ENCODE measurements at places on chromosomes 12 and 14.

GRCh38 chr12:10033783-10034545 lies 3.5 kb downstream of the CLEC9A start:
- H3K4me1 ChIP-seq, result no peaks in the 10 kb centered on the region
- H3K36me3 ChIP-seq, result no peaks in the 10 kb centered on the region
- DNase-seq, result no peak
- H3K27ac ChIP-seq, result no peak overlapping the region

DNA sequence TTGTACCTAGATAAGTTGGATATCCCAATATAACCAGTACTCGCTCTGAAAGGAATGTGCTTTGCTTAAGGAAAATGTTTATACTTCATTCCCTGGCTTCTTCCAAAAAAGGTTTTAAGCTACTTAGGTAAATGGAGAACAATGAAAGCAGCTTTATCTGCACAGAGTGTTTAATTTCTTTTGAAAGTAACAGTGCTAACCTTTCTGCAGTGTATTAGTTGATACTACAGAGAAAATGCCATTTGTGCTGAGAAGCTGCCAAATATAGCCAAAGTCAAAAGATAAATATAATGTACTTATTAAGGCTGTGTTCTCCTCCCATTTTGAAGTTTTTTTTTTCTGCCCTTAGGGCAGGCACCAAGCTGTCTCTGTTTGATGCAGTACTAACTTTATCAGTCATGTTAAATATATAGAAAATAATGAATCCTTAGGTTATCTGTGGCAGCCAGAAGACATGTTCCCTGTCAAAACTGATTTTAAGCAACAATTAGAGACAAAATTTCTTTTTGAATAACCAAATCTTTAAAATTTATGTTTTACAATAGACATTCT lies 145.4 kb upstream of the KITLG start:
- H3K4me1 ChIP-seq, result no peaks in the 10 kb centered on the region
- DNase-seq, result no peak

DNA sequence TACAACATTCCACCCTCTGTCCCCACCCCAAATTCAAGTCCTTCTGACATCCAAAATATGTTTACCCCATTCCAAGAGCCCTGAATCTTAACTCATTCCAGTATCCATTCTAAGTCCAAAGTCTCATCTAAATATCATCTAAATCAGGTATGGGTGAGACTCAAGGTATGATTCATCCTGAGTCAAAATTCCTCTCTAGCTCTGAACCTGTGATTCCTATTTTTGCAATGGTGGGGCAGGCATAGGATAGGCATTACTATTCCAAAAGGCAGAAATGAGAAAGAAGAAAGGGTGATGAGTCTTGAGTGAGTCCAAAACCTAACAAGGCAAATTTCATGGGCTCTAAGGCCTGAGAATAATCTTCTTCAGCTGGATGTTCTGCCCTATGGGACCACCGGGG lies 140.3 kb upstream of the FAR2 start:
- no peaks in the 10 kb centered on the region for H3K36me3 ChIP-seq
- no peak overlapping the region for H3K4me3 ChIP-seq

DNA sequence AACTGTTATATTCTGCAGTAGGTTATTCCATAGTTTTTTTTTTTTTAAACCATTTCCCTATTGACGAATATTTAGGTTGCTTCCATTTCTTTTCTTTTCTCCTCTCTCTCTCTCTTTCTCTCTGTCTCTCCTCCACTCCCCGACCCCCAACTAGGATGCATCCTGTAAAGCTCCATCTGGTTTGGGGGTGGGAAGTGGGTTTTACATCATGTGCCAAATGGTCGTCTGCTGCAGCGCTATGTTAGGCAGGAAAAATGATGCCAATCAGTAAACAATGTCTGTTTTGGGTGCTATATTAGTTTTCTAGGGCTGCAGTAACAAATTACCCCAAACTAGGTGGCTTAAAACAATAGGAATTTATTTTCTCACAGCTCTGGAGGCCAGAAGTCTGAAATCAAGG lies 465.0 kb downstream of the AACS start:
- no peak for DNase-seq
- no peak overlapping the region for H3K27ac ChIP-seq
- no peaks in the 10 kb centered on the region for H3K36me3 ChIP-seq
- H3K4me3 ChIP-seq, result no peak overlapping the region
- H3K4me1 ChIP-seq, result no peaks in the 10 kb centered on the region

- H3K27me3 ChIP-seq, result no peaks in the 10 kb centered on the region
- no peak for DNase-seq
- no peak overlapping the region for H3K4me3 ChIP-seq
- no peak overlapping the region for H3K27ac ChIP-seq
- no peaks in the 10 kb centered on the region for H3K36me3 ChIP-seq
Measured at GRCh38 chr12:25189656-25190055, 5.3 kb downstream of the DNAI7 start.

DNA sequence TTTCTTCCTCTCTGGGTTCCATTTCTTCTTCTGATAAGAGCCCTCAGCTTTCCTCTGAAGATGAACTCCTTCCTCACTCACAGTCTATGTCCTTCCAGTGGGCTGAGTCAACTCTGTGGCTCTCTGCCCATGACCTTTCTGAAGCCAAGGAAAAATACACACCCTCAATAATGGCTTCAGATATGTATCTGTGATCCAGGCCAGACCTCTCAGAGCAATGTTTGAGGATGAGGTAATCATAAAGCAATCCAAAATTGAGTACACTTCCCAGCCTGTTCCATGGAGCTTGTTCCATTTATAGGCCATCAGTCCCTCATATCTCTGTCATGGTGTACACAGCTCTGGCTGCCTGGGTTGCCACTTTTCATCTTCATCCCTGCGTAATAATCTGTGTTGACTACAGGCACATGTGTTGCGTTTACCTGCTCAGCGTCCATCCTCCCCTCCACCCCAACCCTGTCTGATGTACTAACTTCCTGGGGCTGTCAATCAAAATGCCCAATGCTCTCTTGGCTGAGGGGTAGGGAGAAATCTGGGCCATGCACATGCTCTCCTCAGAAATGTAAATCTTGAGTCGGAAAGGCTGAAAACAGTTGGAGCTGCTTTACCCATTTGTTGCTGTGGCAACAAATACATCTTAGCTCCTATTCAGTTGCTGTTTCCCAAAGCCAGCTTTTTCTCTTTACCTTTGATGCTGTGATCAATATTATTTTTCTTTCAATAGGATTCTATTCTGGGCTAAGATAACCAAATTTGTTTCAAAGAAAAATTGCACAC lies 377.8 kb upstream of the TMEM132C start:
- H3K4me3 ChIP-seq, result no peak overlapping the region
- no peak overlapping the region for H3K27ac ChIP-seq
- DNase-seq, result no peak
- H3K36me3 ChIP-seq, result no peaks in the 10 kb centered on the region
- H3K27me3 ChIP-seq, result no peaks in the 10 kb centered on the region

GRCh38 chr12:106867651-106868050 lies 88.1 kb upstream of the TMEM263 start:
- H3K4me3 ChIP-seq, result no peak overlapping the region

- no peaks in the 10 kb centered on the region for H3K36me3 ChIP-seq
- DNase-seq, result no peak
- H3K4me3 ChIP-seq, result no peak overlapping the region
Measured at GRCh38 chr12:98999559-98999958, 354.5 kb downstream of the APAF1 start.

DNA sequence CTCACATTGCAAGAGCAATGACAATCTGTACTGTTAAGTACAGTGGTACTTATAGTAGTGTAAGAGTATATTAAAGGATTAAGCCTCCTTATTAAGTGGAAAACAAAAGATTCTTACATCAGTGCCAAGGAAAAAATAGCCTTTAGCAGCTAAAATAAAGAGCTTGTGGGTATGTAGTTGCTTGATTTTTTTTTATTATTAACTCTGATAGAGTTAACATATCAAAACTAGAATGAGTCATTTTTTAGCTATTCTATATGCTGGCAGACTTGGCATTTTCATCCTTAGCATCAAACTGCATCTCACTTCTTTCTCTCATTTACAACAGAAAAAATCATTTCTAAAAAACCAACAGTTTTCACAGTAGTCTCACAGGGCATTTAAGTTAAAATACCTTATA lies 86.5 kb downstream of the ATP2B1 start:
- H3K36me3 ChIP-seq, result peaks cover 22% of the 10 kb centered on the region
- H3K27me3 ChIP-seq, result no peaks in the 10 kb centered on the region
- H3K4me3 ChIP-seq, result no peak overlapping the region
- DNase-seq, result no peak
- H3K4me1 ChIP-seq, result peaks cover 11% of the 10 kb centered on the region

DNA sequence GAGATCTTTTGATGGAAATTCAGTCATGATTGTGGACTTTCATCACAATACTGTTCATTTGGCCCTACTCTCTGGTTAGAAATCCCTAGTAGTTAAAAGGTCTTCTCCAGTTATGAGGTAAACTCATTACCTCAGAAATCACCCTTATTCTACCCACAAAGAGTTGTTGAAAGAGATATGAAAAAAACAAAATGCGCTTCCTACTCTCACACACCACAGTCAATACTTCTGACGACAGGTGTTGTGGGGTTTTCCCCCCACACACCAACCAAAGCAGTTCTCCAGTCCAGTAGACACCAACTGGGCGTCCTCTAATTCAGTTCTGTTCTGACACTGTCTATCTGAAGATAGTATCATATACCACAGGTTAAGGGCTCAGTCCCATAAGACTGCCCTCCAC lies 54.9 kb downstream of the TRMT5 start:
- H3K4me1 ChIP-seq, result peaks cover 7% of the 10 kb centered on the region
- H3K4me3 ChIP-seq, result no peak overlapping the region
- no peak overlapping the region for H3K27ac ChIP-seq
- no peaks in the 10 kb centered on the region for H3K27me3 ChIP-seq

GRCh38 chr14:68279777-68280233 lies 460.2 kb downstream of the RAD51B start:
- H3K4me3 ChIP-seq, result no peak overlapping the region
- H3K27me3 ChIP-seq, result no peaks in the 10 kb centered on the region
- no peaks in the 10 kb centered on the region for H3K36me3 ChIP-seq

DNA sequence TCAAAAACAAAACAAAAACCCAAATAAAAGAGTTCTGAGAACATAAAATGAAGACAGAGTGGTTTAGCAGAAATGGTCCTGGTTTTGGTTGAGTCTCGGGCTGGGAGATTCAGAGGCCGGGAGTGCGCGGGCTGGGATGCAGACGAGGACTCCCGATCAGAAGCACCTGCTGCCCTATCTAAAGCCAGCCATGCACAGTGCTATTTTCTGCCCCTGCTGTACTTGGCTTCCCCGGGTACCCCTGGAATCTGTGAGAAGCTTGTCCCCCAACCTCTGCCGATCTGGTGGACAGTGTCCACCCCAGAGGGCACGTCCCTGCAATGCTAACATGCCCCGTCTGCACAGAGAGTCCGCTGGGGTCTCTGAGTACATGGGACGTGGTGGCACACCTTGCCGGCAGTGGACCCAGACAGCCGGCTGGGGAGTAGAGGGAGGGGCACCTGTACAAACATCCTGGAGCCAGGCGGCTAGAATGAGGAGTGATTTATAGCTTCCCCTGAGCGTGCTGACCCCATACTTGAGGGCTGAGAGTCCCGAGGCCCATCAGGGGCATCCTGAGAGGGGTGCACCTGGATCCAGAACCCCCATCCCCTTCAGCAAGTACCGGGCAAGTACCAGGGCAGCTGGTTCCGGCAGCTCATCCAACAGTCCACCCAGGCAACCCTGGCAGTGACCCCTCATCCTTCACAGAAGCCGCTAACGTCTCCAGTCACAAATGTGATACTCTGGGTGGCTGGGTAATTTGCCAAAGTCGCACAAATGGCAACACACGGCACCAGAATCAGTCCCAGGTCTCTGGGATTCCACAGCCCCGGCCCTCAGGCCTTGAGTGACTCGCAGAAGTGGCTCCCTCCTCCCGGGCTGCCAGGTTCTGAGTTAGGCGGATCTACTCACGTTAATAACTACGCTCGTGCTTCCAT lies 37.1 kb downstream of the CHGA start:
- no peak for DNase-seq
- H3K4me3 ChIP-seq, result no peak overlapping the region
- no peaks in the 10 kb centered on the region for H3K27me3 ChIP-seq
- peaks cover 6% of the 10 kb centered on the region for H3K4me1 ChIP-seq
- peaks cover 1% of the 10 kb centered on the region for H3K36me3 ChIP-seq
- H3K27ac ChIP-seq, result no peak overlapping the region

All from activated CD8-positive, alpha-beta T cell treated with anti-CD3 and anti-CD28 coated beads for 36 hours (primary cell).